ENCODE measurements at places on chromosomes 12 and 14.

GRCh38 chr12:54604436-54604835 is 16.0 kb upstream of the PPP1R1A start:
- DNase-seq: no peak

- peak; percentile 24 for DNase-seq
Observed at GRCh38 chr12:51951199-51951842, at the start of gene ACVR1B. Gene ACVR1B, plus strand, starts transcription at chr12:51951699. Its CDS starts 45 bp downstream, at chr12:51951744.

GRCh38 chr12:15481846-15482245 is 159.5 kb downstream of the PTPRO start:
- no peak for DNase-seq

DNA sequence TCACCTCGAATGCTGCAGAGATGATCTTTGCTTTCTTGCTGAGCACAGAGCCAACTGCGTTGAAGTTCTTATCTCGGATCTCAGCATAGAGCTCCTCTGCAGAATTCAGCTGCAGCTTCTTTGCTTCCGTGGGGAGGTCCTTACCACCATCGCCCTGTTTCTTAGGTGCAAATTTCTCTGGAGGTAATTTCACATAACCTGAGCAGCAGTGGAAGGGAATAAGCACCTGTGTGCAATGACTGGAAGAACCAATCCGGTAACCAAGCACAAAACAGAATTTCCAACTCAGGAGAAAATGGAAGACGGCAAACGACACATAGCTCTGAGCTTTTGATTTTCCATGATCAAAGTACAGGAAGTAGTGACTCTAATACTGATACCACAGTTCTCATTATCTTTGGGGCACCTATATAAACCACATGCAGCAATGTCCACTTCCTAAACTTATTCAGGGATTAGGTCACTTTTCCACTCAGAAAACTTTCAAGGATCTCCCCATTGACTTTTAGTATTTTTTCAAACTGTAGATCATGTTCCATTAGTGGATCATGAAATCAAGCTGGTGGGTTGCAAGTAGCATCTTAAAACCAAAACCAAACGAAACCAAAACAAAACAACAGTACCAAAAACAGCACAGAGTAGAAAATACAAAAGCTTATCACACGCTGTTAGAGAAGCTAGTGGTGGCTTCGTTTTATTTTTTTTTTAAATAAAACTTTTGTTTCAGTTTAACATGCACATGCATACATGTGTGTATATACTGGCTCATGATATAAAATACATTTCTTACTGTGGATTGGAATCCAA is 18.9 kb upstream of the DIABLO start:
- DNase-seq: no peak

DNA sequence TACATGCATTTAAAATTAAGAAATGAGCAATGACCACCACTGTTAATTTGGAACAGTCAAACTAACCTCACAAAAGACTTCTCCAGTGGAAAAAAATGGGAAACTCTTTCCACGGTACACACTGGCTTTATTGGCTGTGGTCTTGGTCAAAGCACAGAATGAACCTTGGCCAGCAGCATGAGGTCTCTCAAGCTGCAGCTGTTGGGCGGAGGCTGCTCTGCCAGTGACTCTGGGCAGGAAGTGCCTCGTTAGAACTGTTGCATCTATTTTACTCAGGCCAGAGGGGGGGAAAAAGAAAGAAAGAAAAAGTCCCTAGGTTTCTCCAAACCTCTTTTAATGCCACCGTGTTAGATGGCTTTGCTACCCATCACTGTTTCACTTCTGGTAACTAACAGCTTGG is 279.8 kb upstream of the DIO2 start:
- no peak for DNase-seq

DNA sequence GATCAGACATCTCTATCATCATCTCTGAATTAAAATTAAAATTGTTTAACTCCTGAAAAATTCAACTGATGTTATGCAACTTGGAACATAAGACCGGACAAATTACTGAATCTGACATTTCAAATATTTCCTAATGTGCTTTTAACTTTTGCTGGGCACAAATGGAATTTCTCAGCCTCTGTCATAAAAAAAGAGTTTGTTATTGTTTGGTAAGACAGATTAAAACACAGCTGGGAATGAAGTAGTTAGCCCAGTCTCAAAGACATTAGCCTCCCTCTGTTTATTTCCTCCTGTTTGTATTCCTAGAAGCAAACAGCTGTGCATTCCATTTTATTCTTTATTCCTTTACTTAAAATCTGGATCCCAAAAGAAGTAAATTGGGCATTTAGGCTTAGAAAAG is 29.4 kb downstream of the PLEKHA5 start:
- DNase-seq: no peak

DNA sequence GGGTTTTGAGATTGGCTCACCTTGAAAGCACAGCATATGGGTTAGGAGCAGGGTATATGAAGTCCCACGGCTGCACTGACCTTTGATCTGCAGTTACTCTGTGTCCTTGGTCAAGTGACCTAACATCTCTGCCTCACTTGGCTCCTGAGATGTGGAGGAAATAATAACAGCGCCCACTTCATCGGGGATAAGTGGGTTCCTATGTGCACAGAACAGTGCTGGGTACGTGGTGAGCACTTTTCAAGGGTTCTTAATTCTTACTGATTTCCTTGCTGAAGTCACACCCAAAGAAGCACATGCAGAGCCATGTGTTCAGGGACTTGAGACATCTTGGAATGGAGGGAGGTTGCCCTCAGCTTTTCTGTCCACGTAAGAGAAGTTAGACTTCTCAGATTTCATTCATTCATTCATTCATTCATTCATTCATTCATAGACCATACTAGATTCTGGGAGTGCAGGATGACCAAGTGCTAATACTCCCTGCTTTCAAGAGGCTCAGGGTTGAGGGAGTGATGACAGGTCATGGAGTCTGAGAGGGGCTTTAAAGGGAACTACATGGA is 39.4 kb downstream of the ADGRD1 start:
- DNase-seq: no peak

DNA sequence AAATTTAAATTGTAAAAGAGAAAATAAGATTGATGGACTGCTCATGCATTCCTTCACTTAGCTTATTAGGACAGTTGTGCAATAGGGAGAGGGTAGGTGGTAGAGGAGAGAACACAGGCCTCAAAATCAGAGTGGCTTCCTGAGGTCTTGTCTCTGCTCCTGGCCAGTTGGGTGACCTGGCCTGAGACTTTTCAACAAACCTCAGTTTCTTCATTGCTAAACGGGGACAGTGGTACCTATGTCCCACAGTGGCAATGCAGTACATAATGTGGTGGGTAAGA is 2.6 kb downstream of the MAP3K12 start:
- DNase-seq: no peak

DNA sequence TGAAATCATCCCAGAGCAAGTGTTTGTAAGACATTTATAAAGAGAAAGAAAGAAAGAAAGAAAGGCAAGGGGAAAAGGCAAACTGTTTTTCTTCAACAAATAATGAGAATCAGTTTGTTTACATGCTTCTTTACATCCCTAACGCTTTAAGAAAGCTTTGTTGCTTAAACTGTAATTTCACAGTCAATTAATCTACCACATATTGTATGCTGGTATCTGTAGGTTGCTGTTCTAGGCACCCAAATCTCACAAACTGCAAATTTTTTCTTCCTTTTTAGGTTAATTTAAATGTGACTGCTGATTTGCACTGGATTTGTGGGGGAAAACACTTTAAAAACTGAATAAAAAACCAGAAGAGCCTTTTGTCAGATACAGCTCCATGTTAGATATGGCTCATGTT is 384.2 kb downstream of the ATP23 start:
- DNase-seq: no peak

GRCh38 chr12:114411071-114411837 is 5.3 kb upstream of the TBX5 start:
- no peak for DNase-seq

DNA sequence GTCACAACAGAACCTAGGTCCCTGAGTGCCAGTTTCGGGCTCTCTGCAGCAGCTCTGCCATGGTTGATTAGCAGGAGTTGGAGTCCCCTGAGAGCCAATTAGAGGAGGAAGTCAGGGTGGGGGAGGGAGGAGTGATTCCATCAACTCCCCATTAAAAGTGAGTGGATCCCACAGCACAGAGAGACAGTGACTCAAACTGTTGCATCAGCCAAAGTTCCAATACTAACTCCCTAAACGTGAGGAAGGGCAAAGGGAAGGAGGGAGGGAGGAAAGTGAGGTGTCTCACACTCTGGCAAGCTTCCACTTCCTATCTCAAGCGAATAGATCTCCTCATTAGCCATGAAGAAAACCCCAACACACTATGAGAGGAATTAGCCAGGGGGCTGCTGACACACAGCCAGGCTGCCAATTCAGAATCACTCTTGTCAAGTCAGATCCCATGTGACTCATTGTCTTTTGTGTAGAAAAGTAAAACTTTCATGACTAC is 23.6 kb downstream of the OR11H4 start:
- no peak for DNase-seq

GRCh38 chr14:99883866-99884650 is 90.8 kb downstream of the EML1 start:
- no peak for DNase-seq

- DNase-seq: no peak
Observed at GRCh38 chr12:62468397-62468796, 1.8 kb downstream of the MON2 start.

GRCh38 chr12:50625029-50625925 is 120.5 kb downstream of the DIP2B start:
- no peak for DNase-seq

GRCh38 chr14:22781301-22781991 is 15.0 kb downstream of the OXA1L start:
- DNase-seq: no peak

- DNase-seq: no peak
Observed at GRCh38 chr12:91492648-91493047, 310.0 kb upstream of the DCN start.

DNA sequence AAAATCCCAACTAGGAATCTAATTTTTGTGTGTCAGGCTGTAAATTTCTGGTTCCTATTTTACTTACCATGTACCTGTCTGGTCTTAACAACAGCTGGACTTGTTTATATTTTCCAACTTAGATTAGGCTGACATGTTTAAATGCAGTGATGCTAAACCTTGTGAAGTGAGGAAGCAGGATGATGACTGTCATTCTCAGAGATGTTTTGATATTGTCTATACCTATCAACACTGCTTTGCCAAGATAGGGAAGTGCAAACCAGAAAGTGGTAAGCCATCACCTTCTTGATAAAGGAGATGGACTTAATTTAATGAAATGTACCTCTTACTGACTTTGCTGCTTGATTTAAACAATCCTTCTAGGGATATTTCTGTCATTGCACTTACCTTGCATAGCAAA is 2.1 kb downstream of the BICD1 start:
- DNase-seq: no peak

GRCh38 chr12:68850390-68850789 is 42.4 kb downstream of the MDM2 start:
- no peak for DNase-seq

- no peak for DNase-seq
Observed at GRCh38 chr14:43877351-43877960, 629.6 kb downstream of the FSCB start.

GRCh38 chr12:130559806-130560205 is 156.3 kb downstream of the RIMBP2 start:
- no peak for DNase-seq

GRCh38 chr14:94349276-94349675 is 26.1 kb upstream of the SERPINA6 start:
- DNase-seq: no peak

GRCh38 chr14:31405599-31406232 is 14.6 kb downstream of the HEATR5A start:
- no peak for DNase-seq

DNA sequence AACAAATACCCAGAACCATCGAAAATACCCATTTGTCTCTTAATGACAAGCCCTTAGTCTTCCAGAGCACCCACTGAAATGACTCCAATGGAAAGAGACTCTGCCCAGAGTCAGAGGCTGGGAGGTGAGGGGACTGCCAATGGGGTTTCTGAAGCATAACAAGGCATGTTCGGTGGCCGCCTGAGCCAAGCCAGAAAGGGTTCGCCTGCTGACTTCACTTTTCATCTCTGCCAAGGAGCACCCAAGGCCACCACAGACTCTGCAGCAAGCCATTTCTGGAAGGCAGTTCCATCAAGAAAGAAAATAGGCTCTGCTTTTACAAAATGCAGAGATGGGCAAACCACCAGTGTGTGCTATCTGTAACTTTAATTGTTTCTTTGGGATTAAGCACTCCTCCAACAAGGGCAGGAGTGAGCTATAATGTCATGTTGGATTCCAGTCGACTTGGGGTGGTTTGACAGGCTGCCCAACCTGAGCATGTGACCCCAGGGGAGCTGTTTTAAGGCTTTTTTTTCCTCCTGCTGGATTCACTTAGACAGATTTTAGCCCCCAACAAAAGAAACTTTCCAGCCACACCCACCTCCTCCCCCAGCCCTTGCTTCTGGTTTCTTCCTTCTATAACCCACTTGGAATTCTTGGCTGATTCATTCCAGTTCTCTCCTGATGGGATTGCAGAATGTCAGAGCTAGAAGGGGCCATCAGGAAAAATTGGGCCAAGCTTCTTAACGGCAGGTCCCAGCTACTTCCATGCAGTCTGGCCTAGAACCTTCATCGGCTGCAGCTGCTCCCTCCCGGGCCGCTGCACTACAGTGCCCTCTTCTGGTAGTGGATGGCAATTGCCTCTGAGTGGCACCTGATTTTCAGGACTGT is 24.1 kb downstream of the CKAP4 start:
- peak; percentile 60 for DNase-seq

- no peak for DNase-seq
Observed at GRCh38 chr14:53963320-53964227, 6.9 kb upstream of the BMP4 start.

- DNase-seq: no peak
Observed at GRCh38 chr14:85577543-85578114, 47.7 kb downstream of the FLRT2 start.

- DNase-seq: no peak
Observed at GRCh38 chr14:105028251-105028927, 7.5 kb upstream of the CDCA4 start.

DNA sequence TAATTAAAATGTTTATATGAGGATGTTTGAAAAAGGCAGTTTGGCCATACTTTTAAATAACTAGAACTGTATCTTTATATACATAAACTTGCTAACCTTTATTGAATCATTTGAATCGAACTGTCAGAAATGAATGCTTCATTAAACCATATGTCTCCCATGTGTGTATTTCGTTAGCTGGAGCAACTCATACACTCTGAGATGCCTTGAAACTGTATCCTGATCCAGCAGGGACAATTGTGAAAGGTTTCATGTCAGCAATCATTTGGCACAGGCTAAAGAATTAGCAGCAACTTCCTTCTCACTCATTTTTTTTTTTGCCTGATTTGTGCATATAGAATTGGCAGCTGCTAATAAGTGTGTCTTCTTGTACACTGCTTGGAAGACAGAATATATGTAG is 109.9 kb downstream of the NAV3 start:
- DNase-seq: no peak

DNA sequence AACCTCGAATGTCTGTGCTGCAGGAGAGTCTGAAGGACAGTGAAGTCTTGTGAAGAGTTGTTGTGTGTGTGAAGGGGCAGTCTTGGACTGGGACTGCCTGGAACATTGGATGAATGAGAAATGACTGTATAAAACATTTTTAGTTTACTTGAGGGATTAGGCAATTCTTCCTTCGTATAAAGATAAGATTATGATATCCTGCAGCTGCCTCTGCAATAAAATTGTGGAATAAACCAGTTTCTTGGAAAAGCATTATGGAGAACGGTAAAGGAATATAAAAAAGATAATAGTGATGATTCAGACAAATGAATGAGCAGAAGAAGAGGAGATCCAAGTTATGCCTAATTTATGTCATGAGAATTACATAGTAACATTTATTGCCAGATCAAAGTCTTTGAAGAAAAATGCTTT is 30.9 kb upstream of the LUM start:
- no peak for DNase-seq

GRCh38 chr12:118145113-118145797 is 9.3 kb downstream of the PEBP1 start:
- DNase-seq: no peak

GRCh38 chr12:89884952-89885351 is 176.3 kb upstream of the ATP2B1 start:
- DNase-seq: no peak
